Right lung (tissue), 10 donors: ENCODE measurements at places on chromosomes 16 and 17.

- no peak for DNase-seq
These were observed 20.1 kb upstream of the ALDH3A1 start for GRCh38 chr17:19768046-19768782.

- no peak for DNase-seq
These were observed 22.2 kb downstream of the MARVELD3 start for GRCh38 chr16:71648162-71648561.

DNA sequence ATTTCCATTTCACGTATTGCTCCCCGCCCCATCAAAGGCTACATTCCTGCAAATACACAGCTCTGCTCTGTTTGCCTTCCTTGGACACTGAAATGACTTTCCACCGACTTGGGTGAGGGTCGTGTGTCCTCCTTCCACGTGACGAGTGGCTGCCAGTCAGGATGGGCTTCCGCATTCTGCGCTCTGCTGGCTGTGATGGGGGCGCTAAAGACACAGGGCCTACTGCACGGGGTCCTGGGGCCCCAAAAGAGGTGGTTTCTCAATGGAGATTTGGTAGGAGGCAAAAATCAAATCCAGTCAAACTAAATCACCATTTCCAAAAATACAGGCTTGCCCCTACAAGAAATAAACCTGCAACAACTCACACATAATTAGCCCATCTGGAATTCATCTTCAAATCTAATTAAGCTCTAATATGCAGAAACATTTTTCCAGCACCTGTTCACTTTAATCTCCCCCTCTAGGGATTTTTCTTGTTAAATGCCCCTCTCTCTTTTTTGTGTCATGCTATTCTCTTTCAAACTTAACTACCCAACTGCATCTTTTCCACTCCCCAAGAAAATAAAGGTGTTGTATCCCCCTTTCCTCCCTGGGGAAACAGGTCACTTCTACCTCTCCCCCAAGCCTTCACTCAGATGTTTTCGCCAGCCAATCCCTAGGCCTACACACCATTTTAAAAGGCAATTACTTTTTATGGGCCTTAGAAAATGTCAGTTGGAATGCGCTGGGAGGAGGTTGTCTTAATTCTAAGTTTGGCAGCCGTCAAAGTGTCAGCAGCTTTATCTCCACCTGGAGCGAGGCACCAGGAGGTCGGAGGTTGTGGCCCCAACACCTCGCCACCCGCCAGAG, 21.9 kb upstream of the FAAP100 start:
- DNase-seq = no peak

DNA sequence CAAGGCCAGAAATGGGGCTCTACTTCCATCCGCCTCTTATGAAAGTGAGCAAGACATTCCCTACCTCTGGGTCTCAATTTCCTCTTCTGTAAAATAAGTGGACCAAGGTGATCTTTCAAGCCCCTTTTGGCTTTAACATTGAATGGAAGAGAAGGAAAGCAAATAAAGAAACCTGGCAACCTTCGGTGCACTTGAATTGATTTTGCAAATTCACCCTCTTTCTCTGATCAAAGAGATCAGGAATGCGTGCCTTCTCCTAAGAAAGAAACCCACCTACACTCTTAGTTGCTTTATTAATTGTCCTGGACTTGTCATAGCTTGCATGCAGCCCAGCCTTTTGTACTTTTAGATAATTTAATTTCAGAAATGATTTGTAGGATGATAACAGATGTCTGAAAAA, 3.0 kb downstream of the MSI2 start:
- no peak for DNase-seq

DNA sequence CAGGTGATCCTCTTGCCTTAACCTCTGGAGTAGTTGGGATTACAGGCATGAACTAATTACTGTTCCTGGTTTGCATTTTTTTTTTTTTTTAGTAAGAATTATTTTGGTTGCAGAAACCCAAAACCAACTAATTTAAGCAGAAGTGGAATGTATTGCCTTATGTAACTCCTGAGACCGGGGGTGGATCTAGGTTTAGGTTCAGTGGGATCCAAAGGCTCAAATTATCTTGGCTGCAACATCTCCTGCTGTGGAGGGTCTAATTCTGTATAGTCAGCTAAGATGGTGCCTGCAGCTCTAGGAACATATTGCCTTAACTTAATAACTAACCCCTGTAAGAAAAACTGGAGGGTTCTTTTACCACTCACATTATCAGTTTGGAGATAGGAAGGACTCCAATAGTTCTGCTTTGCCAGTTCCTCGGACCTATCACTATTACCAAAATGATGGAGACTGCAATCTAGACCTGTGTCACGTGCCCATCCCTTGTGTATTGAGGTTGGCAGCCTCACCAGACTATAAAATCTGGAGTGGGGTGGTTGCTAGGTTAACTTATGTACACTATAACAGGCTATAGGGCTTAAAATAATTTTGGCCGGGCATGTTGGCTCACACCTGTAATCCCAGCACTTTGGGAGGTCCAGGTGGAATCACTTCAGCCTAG, 8.5 kb downstream of the SNTB2 start:
- DNase-seq = no peak

DNA sequence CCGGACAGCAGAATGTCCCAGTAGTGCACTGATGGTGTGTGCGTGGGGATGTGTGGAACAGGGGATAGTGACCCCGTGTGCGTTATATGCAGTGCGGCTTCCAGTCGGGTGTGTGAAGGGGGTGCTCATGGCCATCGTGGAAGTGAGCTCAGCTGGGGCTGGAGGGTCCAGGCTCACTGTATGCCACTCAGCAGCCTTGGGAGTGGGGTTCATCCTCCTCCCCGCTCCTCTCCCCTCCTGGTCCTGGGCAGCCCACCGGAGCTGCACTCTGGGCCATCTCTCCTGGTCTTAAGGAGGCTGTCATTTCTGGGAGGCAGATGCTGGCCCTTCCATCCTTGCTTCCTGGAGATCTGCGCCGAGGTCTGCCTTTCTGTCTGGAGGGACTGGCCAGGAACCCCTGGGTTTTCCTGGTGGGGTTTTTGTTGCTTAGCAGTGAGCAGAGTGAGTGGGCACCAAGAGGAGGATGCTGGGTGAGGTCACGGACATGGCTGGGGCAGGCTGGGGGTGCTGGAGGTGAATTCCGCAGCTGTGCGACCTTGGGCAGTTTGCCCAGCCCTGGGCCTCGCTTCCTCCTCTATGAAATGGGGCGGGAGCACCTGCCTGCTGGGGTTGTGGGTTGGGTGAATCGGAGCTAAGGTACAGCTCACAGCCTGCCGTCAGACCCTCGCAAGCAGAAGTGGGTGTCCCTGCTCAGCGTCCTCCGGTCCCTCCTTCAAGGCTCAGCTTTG, 164.1 kb downstream of the SEC14L1 start:
- DNase-seq = no peak

DNA sequence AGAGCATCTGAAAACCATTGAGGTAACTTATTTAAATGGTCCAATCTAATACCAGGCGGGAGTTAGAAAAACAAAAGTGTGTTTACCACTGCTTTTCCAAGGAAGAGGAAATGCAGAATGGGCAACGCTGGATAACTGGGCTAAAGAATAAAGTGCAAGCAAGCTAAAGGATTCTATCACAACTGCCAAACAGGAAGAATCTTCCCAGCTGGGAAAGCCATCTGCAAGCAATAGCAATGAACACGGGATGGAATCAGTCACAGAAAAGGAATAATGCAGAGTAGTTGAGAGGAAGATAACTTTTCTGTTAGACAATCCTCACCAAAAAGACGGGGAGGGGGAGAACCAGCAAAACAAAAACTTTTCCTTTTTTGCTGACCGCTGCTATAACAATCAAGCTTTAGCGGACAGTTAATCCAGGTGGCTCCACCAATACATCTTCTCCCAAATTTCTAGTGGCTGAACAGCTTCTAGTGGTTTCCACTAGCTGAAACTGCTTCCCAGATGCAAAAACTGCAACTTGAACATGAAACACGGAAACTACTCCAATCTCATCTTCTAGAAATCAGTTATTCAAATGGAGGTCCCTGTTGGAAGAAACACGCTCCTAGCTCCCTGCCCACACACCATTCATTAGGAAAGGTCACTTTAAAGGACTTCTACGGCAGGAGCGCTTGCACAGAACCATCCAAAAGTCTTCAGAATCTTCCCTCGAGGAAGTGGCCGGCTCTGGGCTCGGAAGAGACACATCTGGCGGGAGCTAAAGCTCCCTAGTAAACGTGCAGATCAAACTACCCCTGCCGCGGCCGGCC, 929 bp downstream of the TMEM11 start:
- peak; percentile 10 for DNase-seq

DNA sequence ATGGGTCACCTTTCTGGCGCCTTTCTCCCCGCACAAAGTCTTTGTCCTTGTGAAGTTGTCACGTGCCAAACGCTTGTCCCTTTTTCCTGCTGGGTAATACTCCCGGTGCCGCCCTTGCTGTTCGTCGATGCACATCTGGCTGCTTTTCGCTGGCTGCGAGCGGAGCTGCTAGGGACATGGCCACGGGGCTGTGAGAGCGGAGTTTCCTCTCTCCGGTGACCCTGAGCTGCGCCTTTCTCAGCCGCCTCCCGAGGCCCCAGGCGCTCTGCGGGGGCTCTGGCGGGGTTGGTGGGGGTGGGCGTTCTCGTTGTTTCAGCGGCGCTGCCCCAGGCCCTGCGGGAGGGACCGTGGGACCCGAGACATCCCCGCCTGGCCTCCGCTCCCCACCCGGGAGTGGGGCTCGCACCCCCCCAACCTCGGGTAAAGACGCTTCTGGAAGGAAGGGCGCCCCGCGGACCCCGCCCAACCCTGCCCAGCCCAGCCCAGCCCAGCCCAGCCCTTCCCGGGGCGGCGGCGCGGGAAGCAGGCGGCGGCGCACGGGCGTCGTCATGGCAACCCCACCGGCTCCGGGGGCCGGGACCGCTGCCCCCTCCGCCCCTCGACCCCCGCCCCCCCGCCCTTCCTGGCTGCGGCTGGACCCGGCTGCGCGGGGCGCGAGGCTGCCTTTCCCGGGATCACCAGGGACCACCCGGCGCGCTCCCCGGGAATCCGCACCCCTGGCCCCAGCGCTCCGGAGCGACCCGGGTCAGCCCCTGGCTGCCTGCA, 12.3 kb downstream of the CHMP6 start:
- no peak for DNase-seq

- DNase-seq = no peak
These were observed 32.4 kb downstream of the HAPSTR1 start for GRCh38 chr16:9123871-9124270.
